NCI-H146 (cell line): ENCODE measurements at places on chromosomes 2 and 18.

- no peak for DNase-seq
Observed at GRCh38 chr2:230665263-230665691, 47.4 kb upstream of the CAB39 start.

GRCh38 chr2:190407662-190408537, at the start of gene MFSD6:
TSS of gene MFSD6 (plus strand) at chr2:190408355. CDS start at chr2:190436030, 27,675 bp downstream.
- DNase-seq: peak; percentile 69

DNA sequence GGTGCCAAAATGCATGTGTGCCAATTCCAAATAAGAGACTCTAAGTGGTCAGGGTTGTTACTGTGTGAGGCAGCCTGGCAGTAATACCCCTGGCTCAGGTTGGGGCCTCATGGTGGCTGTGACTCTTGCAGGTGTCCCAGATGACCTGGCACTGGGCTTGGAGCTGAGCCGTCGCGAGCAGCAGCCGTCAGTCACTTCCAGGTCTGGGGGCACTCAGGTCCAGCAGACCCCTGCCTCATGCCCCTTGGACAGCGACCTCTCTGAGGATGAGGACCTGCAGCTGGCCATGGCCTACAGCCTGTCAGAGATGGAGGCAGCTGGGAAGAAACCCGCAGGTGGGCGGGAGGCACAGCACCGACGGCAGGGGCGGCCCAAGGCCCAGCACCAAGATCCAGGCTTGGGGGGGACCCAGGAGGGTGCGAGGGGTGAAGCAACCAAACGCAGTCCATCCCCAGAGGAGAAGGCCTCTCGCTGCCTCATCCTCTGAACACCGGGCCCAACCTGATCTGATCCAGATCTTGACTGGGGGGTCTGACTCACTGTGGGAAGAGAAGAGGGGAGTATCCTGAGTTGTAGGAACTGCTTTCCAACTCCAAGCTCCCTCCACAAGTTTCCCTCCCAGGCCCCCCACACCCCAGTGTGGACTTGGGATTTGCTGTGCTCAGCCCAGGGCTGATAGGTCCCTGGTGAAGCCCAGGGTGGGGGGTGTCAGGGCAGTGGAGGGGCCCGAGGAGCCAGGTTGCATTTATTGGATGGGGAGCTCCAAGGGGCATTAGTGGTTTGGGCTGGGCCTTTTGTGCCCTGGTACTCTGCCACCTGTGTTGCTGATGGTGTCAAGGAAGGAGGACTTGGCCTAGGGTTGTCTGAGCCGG, 5.6 kb downstream of the DNAJB2 start:
- DNase-seq: no peak

- DNase-seq: no peak
Observed at GRCh38 chr2:106176446-106177099, 17.5 kb downstream of the UXS1 start.

- no peak for DNase-seq
Observed at GRCh38 chr2:27446057-27446456, 3.9 kb downstream of the KRTCAP3 start.
